ENCODE measurements at places on chromosomes 4 and X. TPM values are rescaled to one million over a fixed set of nuclear protein-coding genes. Genes with fewer than 3 reads are reported as not detected.

The XK gene
- total RNA-seq: 2.5 TPM

The SPANXA1 gene
- total RNA-seq: not detected

The BEX1 gene
- total RNA-seq: 1.1 TPM

The IL3RA gene
- 6.2 TPM for total RNA-seq

The ZCCHC12 gene
- 0.29 TPM for total RNA-seq

The MYL5 gene
- total RNA-seq: 7.4 TPM

The SPATA4 gene
- not detected for total RNA-seq

The GLRA2 gene
- total RNA-seq: not detected

The SYN1 gene
- total RNA-seq: 0.10 TPM

The ANKRD50 gene
- 26.4 TPM for total RNA-seq

The CDS1 gene
- total RNA-seq: 30.5 TPM

The HTR2C gene
- total RNA-seq: not detected

The FDCSP gene
- total RNA-seq: not detected

The TIMM8A gene
- 8.4 TPM for total RNA-seq

The RHOXF2 gene
- not detected for total RNA-seq

The SLIT2 gene
- total RNA-seq: 3.7 TPM
